Tibial nerve (tissue), 4 donors: ENCODE measurements at places on chromosomes 13 and 19.

- DNase-seq, result no peak
Measured at GRCh38 chr13:39373145-39373544, 229.8 kb downstream of the LHFPL6 start.

GRCh38 chr13:20728579-20729311 lies 25.2 kb downstream of the IL17D start:
- peak; percentile 41 for DNase-seq

DNA sequence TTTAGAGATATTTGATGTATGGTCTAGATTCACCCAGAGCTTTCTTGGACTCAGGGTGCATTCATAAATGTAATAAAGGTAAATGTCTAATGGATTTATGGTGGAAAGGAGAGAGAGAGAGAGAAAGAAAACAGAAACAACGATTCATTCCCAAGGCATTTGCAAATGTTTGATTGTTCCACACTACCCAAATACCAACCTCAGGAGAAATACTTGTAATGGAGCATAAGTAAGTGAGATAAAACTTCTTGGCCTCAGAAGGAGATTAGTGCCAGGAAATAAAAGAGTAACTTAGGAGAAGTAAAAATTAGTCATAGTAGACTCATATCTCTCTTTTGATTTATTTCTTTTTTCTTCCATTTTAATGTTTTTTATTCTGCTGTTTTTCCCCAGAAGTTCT lies 40.6 kb upstream of the DGKH start:
- DNase-seq, result no peak

DNA sequence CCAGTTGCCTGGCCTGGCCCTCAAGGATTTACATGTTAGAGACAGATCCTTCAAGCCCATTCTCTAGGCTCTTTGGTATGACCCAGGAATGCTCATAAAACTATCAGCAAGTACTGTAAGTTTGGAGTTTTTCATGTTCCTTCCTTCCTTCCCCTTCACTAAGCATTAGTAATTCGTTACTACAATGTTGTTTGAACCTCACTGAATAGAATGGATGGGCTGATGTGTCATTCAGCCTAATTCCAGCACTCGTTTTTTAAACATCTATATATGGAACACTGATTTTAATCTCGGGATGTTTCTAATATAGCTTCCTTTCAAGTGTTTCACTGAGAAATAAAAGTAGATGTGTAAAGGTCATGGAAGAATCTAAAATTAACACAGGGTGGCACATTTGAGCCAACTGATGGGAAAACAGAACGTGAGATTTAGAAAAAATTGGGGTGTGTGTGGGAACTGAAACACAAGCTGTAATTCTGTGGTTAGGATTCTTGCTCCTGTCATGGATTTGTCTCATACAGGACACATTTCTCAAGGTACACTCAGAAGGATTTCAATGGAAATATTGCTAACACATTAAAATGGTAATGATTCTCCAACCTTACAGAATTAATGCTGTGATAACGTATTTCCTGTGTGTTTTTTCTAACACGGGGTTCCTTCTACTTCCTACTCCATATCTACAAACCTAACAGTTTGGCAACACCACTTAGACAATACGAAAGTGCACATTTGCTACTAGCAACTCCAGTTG lies 93.4 kb downstream of the FLT1 start:
- DNase-seq, result no peak

- DNase-seq, result no peak
Measured at GRCh38 chr13:108200781-108201398, 14.4 kb downstream of the LIG4 start.

DNA sequence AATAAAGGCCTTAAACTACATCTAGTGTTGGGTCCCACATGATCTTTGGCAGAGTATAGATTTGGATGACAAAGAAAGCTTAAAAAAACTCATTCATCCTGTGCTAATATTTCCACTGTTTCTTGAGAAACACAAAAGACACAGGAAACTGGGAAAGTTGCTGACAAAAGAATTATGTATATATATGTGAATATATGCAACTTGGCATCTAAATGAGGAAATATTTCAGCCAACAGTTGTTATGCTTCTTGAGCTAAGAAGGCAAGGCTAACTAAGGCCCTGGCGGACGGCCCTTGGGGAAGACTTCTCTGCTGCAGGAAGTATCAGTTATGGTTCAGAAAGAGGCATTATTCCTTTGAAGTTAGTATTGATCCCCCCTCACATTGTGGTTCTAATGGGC lies 491.8 kb downstream of the DIAPH3 start:
- no peak for DNase-seq

- DNase-seq, result no peak
Measured at GRCh38 chr19:14528419-14529253, 758 bp upstream of the TECR start.

DNA sequence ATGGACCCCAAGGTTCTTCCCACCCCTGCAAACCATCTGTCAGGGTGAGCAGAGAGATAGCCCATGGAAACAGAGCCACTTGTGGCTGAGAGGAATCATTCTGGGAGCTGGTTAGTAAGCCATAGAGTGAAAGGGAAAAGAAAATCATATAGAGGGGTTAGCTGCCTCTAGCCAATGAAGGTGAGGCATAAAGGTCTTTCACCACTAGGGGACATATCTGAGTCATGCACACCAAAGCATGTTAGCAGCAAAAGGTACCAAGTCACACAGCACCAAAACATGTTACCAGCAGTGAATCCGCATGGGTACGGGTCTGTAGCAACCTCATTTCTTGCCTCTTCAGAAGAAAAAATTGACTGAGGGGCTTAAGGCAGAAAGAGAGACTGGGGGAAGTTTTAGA lies 76.7 kb upstream of the ZNF43 start:
- DNase-seq, result no peak

DNA sequence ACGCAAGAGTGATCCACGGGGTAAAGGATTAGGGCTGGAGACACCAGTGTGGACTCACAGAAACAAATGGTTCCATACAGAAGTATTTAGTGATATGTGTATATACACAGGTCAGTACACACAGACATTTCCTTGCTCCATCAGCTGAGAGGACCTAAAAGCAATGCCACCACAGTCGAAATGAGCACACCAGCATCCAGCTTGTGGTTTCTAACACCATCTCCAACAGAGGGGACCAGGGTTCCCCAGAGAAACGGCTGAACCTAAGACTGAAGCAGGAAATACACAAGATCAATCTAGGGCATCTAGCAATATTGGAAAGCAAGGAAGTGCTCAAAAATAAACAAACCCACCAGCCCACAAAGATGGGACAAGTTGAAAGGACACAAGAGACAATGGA lies 7.6 kb downstream of the GGACT start:
- DNase-seq, result no peak

- no peak for DNase-seq
Measured at GRCh38 chr13:42420304-42420703, 148.4 kb downstream of the AKAP11 start.

GRCh38 chr19:41792513-41793413 lies 3.6 kb upstream of the CEACAM3 start:
- no peak for DNase-seq

- no peak for DNase-seq
Measured at GRCh38 chr19:35095667-35096368, 19.8 kb upstream of the FXYD3 start.

DNA sequence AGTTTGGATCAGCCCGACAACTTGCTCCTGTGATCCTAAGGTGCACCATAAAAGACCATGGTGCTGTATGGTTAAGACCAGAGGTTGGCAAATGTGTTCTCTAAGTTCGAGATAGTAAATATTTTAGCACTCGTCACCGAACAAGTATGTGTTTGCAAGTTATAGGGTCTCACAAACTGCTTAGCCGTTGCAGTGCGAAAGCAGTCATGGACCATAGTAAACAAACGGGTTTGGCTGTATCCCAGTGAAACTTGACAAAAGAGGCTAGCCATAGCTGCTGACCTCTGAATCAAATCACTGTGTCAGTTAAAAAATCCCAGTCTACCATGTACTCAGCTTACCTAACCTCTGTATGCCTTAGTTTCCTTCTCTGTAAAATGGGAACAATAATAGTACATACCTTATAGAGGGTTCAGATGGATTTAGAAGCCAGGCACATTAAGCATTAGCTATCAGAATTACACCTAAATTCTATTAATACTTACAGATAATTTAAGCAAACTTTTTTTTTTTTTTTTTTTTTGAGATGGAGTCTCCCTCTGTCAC lies 72.1 kb downstream of the IPO5 start:
- no peak for DNase-seq

GRCh38 chr13:94384231-94384905 lies 95.1 kb downstream of the DCT start:
- DNase-seq, result no peak

DNA sequence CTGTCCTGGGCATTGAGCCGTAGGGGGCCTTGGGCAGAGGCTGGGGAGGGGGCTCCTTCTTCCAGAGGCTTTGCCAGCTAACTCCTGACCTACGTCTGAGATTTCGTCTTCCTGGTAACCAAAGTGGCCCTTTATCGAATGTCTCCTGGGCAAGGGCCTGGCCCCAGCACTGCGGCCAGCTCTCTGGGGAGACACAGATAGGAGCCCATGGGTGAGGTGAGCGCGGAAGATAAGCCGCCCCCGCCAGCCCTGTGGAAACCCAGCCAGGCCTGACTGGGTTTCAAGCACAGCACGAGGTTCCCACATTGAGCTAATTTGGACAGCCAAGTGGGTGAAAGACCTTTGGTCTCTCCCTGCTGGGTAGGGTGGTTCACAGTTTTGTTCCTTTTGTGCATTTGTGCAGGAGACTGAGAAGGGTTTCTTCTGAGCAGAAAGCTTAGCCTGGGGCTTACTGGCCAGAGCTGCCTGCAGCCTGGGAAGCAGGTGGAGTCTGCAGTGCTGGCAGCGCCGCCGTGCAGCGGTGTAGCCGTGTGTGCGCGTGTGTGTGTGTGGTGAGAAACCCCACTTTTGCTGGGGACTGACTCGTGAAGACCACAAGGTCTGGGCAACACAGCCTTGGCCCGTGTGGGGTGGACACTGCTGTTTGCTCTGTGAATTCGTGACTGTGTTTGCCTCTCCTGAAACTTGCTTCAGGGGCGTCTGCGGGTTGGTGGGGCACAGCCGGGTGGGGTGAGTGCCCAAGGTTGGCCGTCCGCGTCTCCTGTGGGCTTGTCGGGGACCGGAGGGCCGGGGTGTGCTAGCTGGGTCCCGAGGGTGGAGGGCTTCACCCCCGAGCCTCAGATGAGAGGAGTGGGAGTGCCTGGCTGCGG lies 2.5 kb downstream of the BSG start:
- no peak for DNase-seq

- DNase-seq, result no peak
Measured at GRCh38 chr13:112446867-112447266, 70.7 kb downstream of the SPACA7 start.

- DNase-seq, result no peak
Measured at GRCh38 chr19:33905937-33906577, 109.4 kb downstream of the KCTD15 start.

- no peak for DNase-seq
Measured at GRCh38 chr13:27403203-27403678, 21.2 kb upstream of the GTF3A start.

DNA sequence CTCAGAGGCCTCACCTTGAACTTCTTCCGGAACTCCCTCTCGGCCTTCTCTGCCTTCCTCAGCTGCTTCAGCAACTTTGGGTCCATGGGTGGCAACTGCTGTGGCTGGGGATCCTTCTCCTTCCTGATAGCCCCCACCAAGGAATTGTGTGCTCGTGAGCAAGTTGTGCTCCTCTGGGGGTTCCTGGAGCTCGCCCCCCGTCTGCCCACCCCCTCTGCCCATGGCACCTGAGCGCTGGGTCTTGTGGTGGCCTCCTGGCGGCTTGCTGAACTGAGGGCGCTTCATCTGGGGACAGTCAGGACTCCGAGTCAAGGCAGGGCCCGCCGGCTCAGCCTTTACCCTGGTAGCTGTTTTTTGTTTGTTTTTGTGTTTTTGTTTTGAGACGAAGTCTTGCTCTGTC lies 11.6 kb downstream of the PRAM1 start:
- no peak for DNase-seq

DNA sequence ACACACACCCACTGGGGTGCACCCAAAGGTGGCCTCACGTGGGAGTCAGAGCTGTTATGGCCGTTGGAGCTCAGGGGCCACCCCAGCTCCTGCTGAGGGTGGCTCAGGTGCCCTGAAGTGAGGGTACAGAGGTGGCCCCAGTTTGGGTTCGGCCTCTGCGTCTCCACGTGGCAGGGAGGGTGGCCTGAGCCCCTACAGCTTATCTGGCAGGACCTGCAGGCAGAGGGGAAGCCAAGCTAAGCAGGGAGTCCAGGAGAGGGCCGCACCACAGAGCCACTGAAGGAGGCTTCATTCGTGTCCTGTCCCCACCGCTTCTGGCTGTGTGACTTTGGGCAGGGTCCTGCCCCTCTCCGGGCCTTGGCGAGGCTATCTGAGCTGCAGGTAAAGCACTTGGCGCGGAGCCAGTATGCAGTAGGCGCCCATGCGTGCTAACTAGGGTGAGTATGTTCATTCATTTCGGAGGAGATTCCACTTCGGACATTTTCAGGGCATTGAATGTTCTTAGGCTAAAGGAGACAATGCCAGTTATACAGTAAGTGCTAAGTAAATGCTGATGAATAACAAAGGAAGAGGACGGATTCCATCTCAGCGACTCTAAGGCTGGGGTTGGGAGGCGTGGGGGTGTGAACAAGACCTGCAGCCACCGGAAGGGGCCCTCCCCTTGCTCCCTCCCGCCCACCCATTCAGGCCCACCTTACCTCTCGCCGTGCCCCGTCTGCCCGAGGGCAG lies 4.9 kb downstream of the REX1BD start:
- DNase-seq, result no peak

DNA sequence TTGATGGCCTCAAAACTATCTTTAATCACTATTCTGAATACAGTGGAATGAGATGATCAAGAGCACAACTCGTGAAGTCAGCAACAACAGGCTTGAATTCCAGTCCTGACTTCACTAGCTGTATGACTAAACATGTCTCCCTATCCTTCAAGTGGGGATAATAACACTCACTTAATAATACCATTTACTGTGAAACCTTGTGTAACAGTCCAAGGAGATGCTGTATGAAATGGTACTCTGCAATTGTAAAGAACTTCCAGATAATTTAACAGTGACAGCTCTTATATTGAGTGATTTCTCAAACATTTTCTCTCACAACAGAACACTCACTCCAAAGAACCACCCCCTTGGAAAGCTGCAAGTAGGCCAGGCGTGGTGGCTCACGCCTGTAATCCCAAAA lies 823.1 kb downstream of the DIAPH3 start:
- DNase-seq, result no peak

DNA sequence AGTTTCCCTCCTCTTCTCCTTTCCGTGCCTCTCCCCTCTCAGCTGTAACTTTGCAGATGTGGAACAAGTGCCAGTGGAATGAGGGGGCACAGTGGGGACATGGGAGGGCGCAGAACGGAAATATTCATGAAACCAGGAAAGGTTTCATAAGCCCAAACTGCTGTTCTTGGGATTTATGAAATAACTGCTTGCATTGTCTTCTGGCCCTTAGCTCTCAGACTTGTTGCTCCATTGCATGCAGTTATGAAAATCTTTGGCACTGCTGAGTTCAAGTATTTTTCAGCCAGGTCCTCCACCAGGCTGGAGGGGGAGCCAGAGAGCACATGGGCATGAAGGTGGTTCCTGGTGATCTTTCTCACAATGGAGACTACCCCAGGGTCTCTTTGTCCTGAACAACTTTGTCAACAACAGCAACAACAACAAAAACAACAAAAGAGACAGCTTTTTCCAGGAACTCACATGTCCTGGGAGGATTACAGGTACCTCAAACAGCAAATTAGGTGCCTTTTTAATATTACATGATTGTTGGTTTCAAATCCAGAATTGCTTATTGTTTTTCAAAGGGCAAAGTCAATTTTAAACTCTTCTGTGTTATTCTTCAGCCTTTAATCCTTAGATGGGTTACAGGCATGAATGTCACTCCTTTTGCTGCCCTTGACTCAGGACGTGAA lies 1.5 kb downstream of the RGCC start:
- no peak for DNase-seq

GRCh38 chr19:19033176-19033425 lies 216 bp downstream of the SUGP2 start:
- no peak for DNase-seq
